Activated naive CD4-positive, alpha-beta T cell treated with anti-CD3 and anti-CD28 coated beads, Interleukin-2, amount 10 ng/mL, durations not matched to agents 7 days and 5 days (primary cell): ENCODE measurements at places on chromosomes 6 and 20.

- no peak for DNase-seq
- H3K4me1 ChIP-seq, result peaks cover 7% of the 10 kb centered on the region
- H3K27me3 ChIP-seq, result no peaks in the 10 kb centered on the region
- H3K4me3 ChIP-seq, result no peak overlapping the region
Observed at GRCh38 chr20:20491784-20492264, 123.9 kb downstream of the INSM1 start.

GRCh38 chr6:33414592-33415271 is 3.2 kb downstream of the CUTA start:
- peak overlapping the region; percentile 35 for H3K4me3 ChIP-seq
- H3K36me3 ChIP-seq, result peaks cover 48% of the 10 kb centered on the region
- H3K4me1 ChIP-seq, result peaks cover 76% of the 10 kb centered on the region
- peaks cover 4% of the 10 kb centered on the region for H3K27me3 ChIP-seq
- peak; percentile 42 for DNase-seq
- no peak overlapping the region for H3K27ac ChIP-seq

DNA sequence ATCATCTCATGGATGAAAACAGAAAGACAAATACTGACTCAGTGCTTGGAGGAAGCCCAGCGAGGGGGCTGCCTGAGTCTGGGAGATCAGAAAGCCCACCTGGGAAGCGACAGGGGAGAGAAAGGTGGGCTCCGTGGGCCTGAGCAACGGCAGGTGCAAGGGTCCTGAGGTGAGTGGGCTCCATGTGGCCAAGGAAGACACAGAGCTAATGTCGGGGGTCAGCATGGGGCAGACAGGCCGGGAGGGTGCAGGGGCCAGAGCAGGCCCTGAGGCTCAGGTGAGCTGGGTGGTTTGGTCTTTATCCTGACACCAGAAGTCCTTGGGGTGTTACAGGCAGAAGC is 18.8 kb downstream of the APCDD1L start:
- DNase-seq, result no peak
- no peak overlapping the region for H3K4me3 ChIP-seq
- H3K27ac ChIP-seq, result no peak overlapping the region

DNA sequence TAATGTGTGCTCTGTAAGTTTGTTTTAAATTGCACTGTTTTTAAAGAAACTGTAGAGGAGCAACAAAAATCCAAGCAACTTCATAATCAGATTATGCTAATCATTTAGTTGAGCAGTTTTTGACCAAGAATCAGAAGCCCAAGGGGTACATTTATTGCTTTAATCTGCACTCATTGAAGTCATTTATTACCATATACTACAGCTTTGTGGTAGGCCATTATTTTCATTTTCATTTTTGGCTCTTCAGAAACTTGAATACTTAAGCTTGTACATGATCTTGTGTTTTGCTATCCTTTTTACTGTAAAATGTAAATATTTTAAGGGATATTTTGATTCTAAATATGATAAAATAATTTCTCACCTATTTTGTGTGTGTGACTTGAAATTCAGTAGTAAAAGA is 78.5 kb downstream of the PHF3 start:
- H3K4me3 ChIP-seq, result no peak overlapping the region
- H3K27me3 ChIP-seq, result no peaks in the 10 kb centered on the region
- H3K36me3 ChIP-seq, result peaks cover 42% of the 10 kb centered on the region

DNA sequence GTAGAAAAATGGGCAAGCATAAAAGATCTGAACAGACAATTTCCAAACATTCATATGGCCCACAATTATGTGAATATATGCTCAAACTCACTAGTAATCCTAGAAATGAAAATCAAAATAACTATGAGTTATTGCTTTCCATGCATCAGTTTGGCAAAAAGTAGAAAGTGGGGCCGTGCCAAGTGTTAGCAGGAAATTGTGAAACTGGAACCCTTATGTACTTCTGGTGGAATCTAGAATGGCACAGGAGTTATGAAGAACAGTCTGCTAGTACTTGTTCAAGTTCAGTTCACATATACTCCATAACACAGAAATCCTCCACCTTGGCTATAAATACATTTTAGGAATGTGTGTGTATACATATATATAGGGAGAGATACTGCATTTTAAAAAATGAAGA is 89.8 kb downstream of the EYA2 start:
- H3K27ac ChIP-seq, result no peak overlapping the region
- peaks cover 30% of the 10 kb centered on the region for H3K27me3 ChIP-seq
- H3K4me3 ChIP-seq, result no peak overlapping the region
- no peak for DNase-seq
- peaks cover 24% of the 10 kb centered on the region for H3K4me1 ChIP-seq
- peaks cover 6% of the 10 kb centered on the region for H3K36me3 ChIP-seq

DNA sequence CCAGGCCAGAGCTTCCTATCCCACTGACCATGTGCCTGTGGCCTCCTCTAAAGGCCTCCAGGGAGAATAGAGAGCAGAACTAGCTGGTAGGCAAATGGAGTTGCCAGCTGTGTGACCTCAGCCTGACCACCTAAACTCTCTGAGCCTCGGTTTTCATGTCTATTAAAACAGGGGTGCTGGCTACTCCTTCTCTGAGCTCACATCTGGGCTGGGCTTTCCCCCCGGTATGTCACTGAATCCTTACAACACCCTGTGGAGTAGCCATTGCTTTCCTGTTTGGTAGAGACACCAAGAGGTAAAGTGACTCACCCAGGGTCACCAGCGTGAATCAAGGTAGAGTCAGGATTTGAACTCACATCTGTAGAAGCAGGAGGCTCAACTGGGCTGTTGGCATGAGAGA is 132.1 kb downstream of the JPH2 start:
- H3K27ac ChIP-seq, result no peak overlapping the region
- peaks cover 8% of the 10 kb centered on the region for H3K36me3 ChIP-seq
- no peak overlapping the region for H3K4me3 ChIP-seq
- H3K27me3 ChIP-seq, result peaks cover 43% of the 10 kb centered on the region
- no peaks in the 10 kb centered on the region for H3K4me1 ChIP-seq

GRCh38 chr6:68317366-68317765 is 317.7 kb upstream of the ADGRB3 start:
- no peak overlapping the region for H3K4me3 ChIP-seq
- no peaks in the 10 kb centered on the region for H3K27me3 ChIP-seq
- no peaks in the 10 kb centered on the region for H3K4me1 ChIP-seq
- no peak overlapping the region for H3K27ac ChIP-seq

- no peaks in the 10 kb centered on the region for H3K36me3 ChIP-seq
- H3K27me3 ChIP-seq, result peaks cover 37% of the 10 kb centered on the region
- DNase-seq, result no peak
- peaks cover 8% of the 10 kb centered on the region for H3K4me1 ChIP-seq
Observed at GRCh38 chr6:37426945-37427510, 6.0 kb upstream of the CMTR1 start.

- H3K4me3 ChIP-seq, result no peak overlapping the region
- H3K27me3 ChIP-seq, result peaks cover 3% of the 10 kb centered on the region
- no peak for DNase-seq
Observed at GRCh38 chr6:71527886-71528285, 239.3 kb downstream of the OGFRL1 start.

GRCh38 chr6:167296902-167297301 is 5.8 kb downstream of the UNC93A start:
- H3K36me3 ChIP-seq, result no peaks in the 10 kb centered on the region
- DNase-seq, result no peak
- no peak overlapping the region for H3K4me3 ChIP-seq
- H3K27ac ChIP-seq, result no peak overlapping the region
- H3K27me3 ChIP-seq, result peaks cover 19% of the 10 kb centered on the region

DNA sequence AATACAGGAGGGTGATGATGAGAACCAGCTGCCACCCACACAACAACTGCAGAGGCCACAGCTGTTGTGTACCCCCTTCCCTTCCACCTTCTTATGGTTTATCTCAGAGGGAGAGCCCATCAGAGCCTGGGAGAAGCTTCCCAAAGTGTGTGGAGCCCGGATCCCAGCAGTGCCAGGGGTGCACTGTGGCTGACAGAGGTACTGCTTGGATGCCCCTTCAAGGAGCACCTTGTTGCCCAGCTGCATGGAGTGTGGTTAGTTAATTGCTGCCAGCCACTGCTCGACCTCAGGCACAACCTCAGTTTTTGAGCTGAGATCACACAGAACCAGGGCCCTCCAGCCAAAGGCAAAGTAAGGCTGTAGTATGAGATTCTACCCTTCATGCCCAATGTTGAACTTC is 13.0 kb downstream of the PI3 start:
- no peak overlapping the region for H3K27ac ChIP-seq
- no peaks in the 10 kb centered on the region for H3K36me3 ChIP-seq
- peaks cover 17% of the 10 kb centered on the region for H3K27me3 ChIP-seq
- H3K4me3 ChIP-seq, result no peak overlapping the region
- DNase-seq, result no peak

DNA sequence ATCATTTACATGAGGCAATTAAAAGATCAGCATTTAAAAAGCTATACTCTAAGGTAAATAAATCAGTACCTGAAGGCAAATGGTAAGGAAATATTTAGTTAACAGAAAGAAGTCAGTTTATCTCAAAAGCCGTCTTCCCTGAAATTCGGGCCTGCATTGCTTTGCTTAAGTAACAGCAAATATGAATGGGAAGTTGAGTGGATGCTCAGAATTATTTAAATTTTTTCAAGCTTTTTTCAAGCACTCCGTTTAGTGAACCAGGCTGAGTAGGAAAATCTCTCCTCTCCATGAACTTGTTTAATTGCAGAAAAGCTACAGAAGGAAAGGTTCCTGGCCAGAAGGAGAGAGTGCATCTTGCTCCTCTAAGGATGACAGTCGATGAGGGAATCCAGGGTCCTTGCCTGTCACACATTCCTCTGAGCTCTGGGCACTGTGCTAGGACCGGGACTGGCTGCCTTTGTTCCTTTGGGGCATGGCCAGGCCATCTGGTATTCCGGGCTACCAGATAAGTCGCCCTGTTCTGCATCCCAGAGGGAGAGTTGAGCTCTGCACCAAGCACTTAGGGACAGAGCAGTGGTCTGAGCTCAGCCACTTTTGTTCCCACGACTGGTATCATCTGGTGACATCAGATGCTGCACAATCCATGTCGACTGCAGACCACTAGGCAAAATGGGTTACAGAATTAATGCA is 77.6 kb downstream of the RIN2 start:
- H3K4me3 ChIP-seq, result no peak overlapping the region
- DNase-seq, result no peak
- peaks cover 9% of the 10 kb centered on the region for H3K27me3 ChIP-seq
- no peaks in the 10 kb centered on the region for H3K4me1 ChIP-seq
- no peaks in the 10 kb centered on the region for H3K36me3 ChIP-seq
- H3K27ac ChIP-seq, result no peak overlapping the region

DNA sequence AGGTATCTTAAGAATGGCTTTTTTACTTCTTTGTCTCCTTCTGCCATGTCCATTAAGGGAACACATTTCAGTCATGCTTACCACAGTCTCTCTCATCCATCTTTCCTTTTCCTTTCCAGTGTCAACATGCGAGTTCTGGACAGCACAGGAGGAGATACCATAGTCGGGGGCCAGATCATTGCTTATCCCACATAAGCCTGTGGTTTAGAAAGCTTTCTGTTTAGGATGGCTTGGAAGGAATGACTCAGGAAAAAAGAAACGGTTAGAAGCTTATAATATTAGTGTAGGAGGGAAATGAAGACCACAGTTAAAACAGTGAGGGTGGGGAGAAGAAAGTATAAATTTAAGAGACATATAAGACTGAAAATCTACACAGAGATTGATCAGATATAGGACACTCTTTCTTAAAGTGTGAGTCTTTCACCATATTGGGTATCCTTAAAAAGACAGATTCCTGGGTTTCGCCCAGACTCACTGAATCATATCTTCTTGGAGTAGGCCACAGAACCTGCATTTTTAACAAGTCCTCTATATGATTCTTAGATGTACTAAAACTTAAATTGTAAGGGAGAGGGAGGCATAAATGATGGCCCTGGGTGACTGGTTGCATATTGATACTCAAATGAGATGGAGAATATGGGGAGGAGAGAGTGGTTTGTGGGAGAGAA is 36.1 kb downstream of the DSE start:
- H3K27ac ChIP-seq, result no peak overlapping the region
- H3K27me3 ChIP-seq, result peaks cover 15% of the 10 kb centered on the region
- H3K36me3 ChIP-seq, result no peaks in the 10 kb centered on the region
- H3K4me1 ChIP-seq, result no peaks in the 10 kb centered on the region
- no peak overlapping the region for H3K4me3 ChIP-seq
